SJSA1 (cell line): ENCODE measurements at places on chromosomes 6 and 20. TPM values are rescaled to one million over a fixed set of nuclear protein-coding genes. Genes with fewer than 3 reads are reported as not detected.

The MROH8 gene
- 2.3 and 5.1 TPM in 2 replicates for total RNA-seq

The COL11A2 gene
- 0.32 TPM in 1 of 2 replicates, not detected in the other for total RNA-seq

The STMND1 gene
- 1.00 TPM in 1 of 2 replicates, not detected in the other for total RNA-seq

The ZNF311 gene
- not detected in 2 replicates for total RNA-seq

The TRAM2 gene
- 59.7 and 98.1 TPM in 2 replicates for total RNA-seq

The SLC32A1 gene
- total RNA-seq = not detected in 2 replicates

The STK4 gene
- total RNA-seq = 12.6 and 19.5 TPM in 2 replicates

The TMEM151B gene
- not detected in 2 replicates for total RNA-seq

The XKR7 gene
- not detected in 2 replicates for total RNA-seq

The RPL7L1 gene
- 90.0 and 114 TPM in 2 replicates for total RNA-seq

The MPIG6B gene
- total RNA-seq = not detected in 2 replicates

The RWDD2A gene
- total RNA-seq = 0.60 and 1.7 TPM in 2 replicates

The SRSF12 gene
- total RNA-seq = 0.72 and 2.8 TPM in 2 replicates

The SLC22A2 gene
- not detected in 2 replicates for total RNA-seq

The BACH2 gene
- 1.3 and 1.4 TPM in 2 replicates for total RNA-seq

The MAP1LC3A gene
- total RNA-seq = 54.1 and 64.5 TPM in 2 replicates

The ADAT2 gene
- total RNA-seq = 3.1 and 5.5 TPM in 2 replicates

The CRISP3 gene
- not detected in 2 replicates for total RNA-seq

The DDAH2 gene
- total RNA-seq = 80.0 and 128 TPM in 2 replicates

The PDE10A gene
- total RNA-seq = 1.7 and 2.4 TPM in 2 replicates

The MUCL3 gene
- not detected in 2 replicates for total RNA-seq

The RHAG gene
- total RNA-seq = not detected in 2 replicates

The ARMH2 gene
- total RNA-seq = not detected in 2 replicates

The FHL5 gene
- total RNA-seq = not detected in 2 replicates

The TMC2 gene
- total RNA-seq = not detected in 2 replicates

The SLCO4A1 gene
- 6.0 and 13.3 TPM in 2 replicates for total RNA-seq

The HCRTR2 gene
- total RNA-seq = not detected in 2 replicates

The EYS gene
- not detected in 2 replicates for total RNA-seq

The EDN1 gene
- 39.7 and 45.5 TPM in 2 replicates for total RNA-seq

The NNAT gene
- not detected in 2 replicates for total RNA-seq

The RIMS1 gene
- 0.08 TPM in 1 of 2 replicates, not detected in the other for total RNA-seq

The TP53INP2 gene
- 0.88 and 2.9 TPM in 2 replicates for total RNA-seq
